ENCODE measurements at places on chromosomes 6 and 20.

DNA sequence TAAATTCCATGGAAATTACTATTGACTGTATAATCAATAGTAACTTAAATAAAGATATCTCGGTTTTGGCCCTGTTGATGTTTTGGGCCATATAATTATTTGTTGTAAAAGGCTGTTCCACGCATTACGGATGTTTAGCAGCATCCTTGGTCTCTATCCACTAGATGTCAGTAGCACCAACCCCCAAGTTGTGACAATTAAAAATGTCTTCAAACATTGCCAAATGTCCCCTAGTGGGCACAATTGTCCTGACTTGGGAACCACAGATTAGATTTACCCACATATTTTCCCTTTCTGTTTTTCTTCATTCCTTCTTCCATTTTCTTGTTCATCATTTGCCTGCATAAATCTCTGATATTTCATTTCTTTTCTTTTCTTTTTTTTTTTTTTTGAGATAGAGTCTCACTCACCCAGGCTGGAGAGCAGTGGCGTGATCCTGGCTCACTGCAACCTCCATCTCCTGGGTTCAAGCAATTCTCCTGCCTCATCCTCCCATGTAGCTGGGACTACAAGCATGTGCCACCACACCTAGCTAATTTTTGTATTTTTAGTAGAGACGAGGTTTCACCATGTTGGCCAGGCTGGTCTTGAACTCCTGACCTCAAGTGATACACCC lies 13.6 kb upstream of the WFDC8 start:
- DNase-seq, result no peak

DNA sequence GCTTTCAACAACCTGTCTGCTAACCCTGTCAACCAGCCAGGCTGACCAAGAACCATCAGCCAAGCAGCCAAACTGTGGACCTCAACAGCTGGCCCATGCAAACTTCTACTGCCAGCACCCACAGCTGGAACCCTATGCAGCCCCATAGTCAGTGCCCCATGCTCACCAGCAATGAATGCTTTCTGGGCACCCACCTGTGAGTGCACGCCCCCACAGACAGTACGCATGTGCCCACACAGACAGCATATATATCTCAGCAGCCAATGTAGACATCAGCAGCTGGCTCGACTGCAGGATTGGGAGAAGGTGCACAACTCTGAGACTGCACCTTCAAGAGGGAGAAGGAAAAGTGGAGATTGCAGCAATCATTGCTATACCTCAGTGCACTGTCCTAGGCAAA lies 1534.6 kb downstream of the GRIK2 start:
- DNase-seq, result no peak

GRCh38 chr6:166705069-166705468 lies 78.0 kb upstream of the RPS6KA2 start:
- DNase-seq, result no peak

DNA sequence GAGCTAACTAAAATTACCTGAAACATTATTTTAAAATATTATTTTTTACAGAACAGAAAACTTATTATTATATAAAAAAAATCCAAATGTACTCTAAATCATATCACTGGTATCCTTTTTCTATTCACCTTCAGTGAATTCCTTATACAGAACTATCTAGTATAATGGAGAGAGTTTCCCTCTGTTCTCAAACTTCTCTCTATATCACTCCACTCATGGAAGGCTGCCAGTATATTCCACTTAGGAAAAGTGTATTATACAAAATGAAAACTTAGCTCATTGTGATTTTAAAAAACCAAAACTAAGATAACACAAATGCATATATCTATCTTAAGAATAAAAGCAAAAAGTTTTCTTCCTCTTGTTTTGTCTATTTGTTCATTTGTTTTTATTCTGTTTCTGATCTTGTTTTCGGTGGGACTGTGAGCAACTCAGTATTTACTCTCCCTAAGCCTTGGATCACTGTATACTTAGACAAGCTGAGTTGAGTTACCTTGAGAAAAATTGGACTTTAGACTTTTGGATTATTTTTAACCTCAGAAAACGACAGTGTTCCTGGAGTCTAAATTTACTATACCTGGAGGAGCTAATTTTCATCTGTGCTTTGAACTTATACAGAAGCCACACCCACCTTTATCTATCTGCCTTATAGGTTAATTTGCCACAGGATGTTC lies 61.4 kb downstream of the GPR63 start:
- no peak for DNase-seq

GRCh38 chr6:85864453-85865401 lies 222.0 kb upstream of the SYNCRIP start:
- no peak for DNase-seq

GRCh38 chr6:130587778-130588520 lies 222.1 kb downstream of the TMEM200A start:
- no peak for DNase-seq

DNA sequence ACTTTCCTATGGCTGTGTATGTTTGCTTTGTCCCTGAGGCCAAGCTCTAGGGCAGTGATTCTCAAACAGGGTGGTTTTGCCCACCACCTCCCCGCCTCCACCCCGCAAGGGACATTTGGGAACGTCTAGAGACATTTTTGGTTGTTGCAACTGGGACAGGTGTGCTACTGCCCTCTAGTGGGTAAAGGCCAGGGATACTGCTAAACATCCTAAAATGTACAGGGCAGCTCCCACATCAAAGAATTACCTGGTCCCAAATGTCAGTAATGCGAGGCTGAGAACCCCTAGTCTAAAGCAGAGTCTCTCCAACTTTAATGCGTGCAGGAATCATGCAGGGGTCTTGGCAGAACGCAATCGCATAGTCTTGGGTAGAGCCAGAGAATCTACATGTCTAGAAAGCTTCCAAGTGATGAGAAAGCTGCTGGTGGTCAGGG lies 5.1 kb downstream of the KCNS1 start:
- peak; percentile 76 for DNase-seq

DNA sequence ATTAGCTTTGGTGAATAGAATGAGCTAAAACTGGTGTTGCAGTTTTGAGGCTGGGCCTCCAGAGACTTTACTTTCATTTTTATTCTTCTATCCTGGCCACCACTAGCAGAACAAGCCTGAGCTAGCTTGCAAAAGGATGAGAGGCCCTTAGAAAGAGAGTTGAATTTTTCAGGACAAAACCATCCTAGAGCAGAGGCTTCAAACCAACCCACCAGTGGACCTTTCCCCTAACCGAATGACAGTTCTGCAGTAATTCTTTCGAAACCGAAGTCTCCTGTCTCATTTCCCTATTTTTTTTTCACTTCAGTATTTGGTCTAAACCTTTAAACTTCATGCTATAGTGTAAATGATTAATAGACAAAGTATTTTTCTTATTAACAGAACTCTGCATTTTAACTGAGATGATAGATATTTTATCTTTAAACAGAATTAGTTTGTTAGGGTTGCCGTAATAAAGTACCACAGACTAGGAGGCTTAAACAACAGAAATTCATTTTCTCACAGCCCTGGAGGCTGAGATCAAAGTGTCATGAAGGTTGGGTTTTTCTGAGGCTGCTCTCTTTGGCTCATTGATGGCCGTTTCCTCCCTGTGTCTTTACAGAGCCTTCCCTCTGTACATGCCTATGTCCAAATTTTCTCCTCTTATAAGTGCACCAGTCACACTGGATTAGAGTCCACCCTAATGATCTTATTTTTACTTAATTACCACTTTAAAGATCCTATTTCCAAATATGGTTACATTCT lies 80.6 kb upstream of the PAK5 start:
- no peak for DNase-seq

GRCh38 chr6:6865611-6866010 lies 242.2 kb upstream of the RREB1 start:
- DNase-seq, result no peak

DNA sequence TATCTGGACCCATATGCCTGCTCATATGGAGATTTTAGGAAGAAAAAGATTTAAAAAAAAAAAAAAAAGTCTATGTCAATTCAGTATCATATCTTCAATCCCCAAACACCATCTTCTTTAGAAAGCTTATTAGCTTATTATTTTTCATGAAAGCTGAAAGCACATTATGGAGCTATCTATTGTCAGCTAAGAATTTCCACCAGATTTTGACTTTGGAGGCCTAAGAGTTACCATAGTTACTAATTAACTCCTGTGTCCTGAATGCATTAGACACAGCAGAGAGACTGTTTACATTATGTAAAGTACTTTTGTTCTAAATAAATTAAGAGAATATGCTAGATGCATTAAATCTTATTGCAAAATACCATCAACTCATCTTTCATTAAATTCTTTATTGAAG lies 255.5 kb upstream of the NRSN1 start:
- no peak for DNase-seq

DNA sequence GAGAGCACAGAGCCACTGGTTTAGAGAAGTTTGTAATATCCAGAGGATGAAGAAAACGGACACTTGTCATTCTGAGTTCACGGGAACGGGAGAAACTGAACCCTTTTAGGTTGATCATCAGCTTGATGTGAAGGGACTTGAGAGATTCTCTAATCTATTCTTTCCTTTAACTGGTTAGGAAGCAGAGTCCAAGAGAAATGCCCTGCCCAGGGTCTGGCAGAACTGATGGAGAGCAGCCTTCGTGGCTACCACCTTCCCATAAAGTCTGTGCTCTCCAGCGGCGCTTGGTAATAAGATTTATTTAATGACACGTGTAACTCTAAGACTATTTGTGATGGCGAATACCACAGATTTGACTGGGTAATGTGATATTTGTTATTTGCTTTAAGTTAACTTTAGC lies 36.0 kb downstream of the E2F3 start:
- DNase-seq, result no peak

DNA sequence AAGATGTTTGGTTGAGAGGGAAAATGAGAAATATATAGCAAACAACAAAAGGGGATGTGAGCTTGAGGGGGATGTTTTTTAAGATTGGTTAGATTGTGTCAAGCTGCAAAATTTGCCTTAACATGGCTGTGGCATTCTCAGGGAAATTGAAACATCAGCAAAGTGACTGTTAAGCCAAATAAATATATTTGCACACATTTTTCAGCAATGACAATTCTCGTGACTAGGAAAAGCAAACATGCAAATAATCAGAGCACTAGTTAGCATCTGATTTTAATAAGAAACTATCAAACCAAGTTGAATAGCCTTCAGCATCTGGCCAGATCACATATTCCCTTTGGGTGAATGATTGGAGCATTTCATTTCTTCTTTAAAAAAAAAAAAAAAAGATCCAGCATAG lies 262.8 kb downstream of the TBC1D7 start:
- DNase-seq, result no peak

GRCh38 chr20:1944345-1945091 lies 49.3 kb downstream of the SIRPA start:
- DNase-seq, result no peak

DNA sequence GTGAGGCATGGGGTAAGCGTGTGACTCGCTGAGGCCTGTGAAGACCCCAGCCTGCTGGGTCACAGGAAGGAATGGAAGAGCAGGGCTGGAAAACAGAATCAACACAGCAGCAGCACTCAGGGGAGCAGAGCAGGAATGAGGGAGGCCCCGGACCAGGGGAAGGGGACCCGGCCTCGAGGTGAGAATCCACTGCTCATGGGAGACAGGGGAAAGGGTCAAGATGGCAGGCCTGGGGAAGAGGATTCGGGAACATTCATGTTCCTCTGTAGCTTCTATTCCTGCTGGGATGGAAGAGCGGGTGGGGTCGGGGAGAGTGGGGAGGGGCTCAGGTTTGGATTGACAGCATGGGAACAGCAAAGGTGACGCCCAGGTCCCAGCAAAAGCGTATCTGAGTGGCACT lies 59.4 kb downstream of the NPEPL1 start:
- no peak for DNase-seq

- no peak for DNase-seq
These were observed 6.5 kb upstream of the RBBP8NL start for GRCh38 chr20:62433658-62434497.

DNA sequence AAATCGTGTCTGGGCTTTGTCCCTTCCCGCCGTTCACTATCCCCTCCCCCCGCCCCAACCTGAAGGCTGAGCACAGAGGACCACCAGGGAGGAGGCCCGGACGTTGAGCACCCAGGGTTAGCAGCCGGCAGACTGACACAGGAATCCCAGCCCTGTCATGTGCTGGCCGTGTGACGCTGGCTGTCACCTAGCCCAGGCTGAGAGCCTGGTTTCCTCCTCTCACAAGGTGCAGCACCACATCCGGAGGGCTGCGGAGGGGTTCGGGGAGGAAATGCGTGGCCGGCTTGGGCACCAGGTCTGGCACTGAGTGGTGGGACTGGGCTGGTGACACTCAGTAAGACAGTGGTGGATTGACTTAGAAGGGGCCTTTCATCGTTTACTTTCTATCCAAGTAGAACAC lies 4.6 kb upstream of the LSM14B start:
- DNase-seq, result peak; percentile 72

GRCh38 chr6:39995633-39996032 lies 61.4 kb upstream of the MOCS1 start:
- DNase-seq, result no peak

DNA sequence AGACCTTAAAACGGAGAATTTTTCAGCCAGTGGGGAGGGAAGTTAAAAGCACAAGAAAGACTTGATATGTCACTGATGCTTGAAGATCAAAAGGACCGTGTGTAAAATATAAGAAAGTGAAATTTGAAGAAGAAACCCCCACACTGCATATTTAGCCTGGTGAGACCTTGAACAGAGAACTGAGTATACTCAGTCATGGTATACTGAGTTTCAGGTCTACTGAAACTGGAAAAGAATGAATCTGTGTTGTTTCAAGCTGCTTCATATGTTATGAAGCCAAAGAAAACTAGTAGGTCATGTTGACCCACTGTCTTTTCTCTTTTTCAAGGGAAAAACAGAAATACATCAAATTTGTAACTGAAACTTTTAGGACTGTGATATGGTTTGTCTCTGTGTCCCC lies 443.8 kb upstream of the GJE1 start:
- no peak for DNase-seq

DNA sequence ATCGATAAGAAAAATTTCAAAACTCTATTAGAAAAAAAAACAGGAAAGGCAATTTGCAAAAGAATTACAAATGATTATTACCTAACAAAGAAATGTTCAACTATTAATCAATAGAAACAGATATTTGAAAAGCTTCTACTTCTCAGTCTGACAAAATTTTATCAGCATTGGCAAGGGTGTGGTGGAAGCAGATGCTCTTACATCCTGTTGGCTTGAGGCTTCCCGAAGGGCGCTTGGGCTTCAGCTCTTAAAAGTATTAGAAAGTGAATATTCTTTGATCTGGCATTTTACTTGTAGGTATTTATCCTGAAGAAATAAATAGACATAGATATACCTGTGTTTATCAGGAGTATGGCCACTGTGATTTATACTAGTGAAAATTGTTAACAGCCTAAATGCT lies 38.7 kb downstream of the SLC35D3 start:
- DNase-seq, result no peak

GRCh38 chr6:140459209-140459608 lies 1084.8 kb upstream of the CITED2 start:
- DNase-seq, result no peak

DNA sequence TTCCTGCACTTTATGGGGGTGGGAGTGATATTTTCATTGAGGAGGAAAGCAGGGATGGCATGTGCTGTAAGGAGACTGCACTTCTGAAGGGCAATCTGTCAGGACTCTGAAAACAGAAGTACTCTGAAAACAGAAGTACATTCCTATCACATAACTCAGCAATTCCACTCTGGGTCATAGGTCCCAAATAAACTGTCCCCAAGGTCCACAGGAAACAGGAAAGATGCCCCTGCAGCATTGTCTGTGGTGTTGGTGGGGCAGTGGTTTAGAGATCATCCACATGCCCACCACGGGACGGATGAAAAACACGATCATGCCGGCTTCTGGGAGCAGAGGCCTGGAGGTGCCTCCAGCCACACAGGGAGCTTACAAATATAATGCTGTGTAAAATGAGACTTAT lies 150.3 kb downstream of the OTOR start:
- DNase-seq, result no peak

Measured in stimulated activated effector memory CD8-positive, alpha-beta T cell treated with anti-CD3 and anti-CD28 coated beads, Interleukin-12 subunit alpha, Interleukin-12 subunit beta, amount 100 ng/mL, for 72 hours (primary cell).